Progenitor cell of endocrine pancreas (in vitro differentiated cells): ENCODE measurements at places on chromosomes 16 and 17. TPM values are rescaled to one million over a fixed set of nuclear protein-coding genes. Genes with fewer than 3 reads are reported as not detected.

DNA sequence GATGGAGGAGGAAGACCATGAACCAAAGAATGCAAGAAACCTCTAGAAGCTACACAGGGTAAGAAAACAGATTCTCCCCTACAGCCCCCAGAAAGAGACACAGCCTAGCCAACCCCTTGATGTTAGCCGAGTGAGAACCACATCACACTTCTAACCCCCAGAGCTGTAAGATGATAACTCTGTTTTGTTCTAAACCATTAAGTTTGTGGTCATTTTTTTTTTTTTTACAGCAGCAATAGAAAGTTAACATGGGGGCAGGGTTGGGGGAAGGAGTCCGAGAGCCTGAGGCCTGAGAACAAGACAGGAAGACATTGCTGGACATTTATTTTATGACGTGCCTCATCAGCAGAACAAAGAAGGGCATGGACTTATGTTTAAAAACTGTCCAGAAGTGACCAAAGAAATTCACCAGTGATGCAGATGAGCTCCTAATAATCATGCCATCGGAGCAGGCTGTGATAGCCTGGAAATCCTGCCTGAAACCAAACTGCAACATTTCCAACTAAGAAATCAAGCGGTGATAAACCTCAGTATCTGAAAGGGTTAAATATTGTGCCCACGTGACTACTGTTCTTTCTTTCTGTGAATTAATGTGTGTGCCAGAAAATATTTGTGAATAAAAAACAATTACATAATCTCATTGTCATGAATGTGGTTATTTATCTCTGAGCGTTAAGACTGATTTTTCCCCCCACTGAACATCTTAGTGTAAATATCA is 1.1 kb downstream of the ABCA9 start:
- no peaks in the 10 kb centered on the region for H3K27me3 ChIP-seq
- no peak overlapping the region for H3K4me3 ChIP-seq
- DNase-seq, result no peak
- no peak overlapping the region for H3K27ac ChIP-seq
- H3K4me1 ChIP-seq, result no peaks in the 10 kb centered on the region
- H3K36me3 ChIP-seq, result peaks cover 9% of the 10 kb centered on the region

DNA sequence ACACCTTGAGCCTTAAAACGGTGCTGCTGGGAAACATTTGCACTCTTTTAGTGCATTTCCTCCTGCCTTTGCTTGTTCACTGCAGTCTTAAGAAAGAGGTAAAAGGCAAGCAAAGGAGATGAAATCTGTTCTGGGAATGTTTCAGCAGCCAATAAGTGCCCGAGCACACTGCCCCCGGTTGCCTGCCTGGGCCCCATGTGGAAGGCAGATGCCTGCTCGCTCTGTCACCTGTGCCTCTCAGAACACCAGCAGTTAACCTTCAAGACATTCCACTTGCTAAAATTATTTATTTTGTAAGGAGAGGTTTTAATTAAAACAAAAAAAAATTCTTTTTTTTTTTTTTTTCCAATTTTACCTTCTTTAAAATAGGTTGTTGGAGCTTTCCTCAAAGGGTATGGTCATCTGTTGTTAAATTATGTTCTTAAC is 4.4 kb downstream of the SOX9 start:
- no peak for DNase-seq
- H3K27ac ChIP-seq, result no peak overlapping the region
- H3K4me1 ChIP-seq, result peaks cover 28% of the 10 kb centered on the region
- no peaks in the 10 kb centered on the region for H3K27me3 ChIP-seq

GRCh38 chr17:82177761-82178498 is 34.7 kb downstream of the CCDC57 start:
- H3K4me1 ChIP-seq, result peaks cover 15% of the 10 kb centered on the region
- no peak overlapping the region for H3K4me3 ChIP-seq
- peaks cover 23% of the 10 kb centered on the region for H3K36me3 ChIP-seq
- no peak for DNase-seq

DNA sequence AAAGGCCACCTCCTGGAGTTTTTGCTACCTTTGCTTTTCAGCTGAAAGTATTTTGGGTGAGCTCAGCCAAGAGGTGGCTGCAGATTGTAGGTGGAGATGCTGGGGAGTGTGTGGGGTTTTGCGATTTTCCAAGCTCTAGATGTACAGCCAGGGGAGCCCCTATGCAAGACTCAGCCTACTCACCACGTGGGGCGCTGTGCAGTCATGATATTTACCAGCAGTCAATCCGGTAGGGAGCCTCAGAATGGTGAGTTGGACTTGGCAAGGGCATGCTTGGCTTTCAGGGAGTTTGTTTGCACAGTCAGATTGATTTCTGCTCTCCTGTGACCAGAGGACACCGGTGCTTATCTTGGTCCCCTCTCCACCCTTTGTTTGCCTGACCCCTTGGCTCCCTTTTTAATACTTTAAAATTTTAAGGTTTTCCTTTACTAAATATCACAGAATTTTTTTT is 175.3 kb downstream of the UTP18 start:
- no peaks in the 10 kb centered on the region for H3K27me3 ChIP-seq
- H3K4me1 ChIP-seq, result peaks cover 15% of the 10 kb centered on the region
- H3K36me3 ChIP-seq, result no peaks in the 10 kb centered on the region
- H3K4me3 ChIP-seq, result no peak overlapping the region
- DNase-seq, result peak; percentile 71
- H3K27ac ChIP-seq, result no peak overlapping the region

DNA sequence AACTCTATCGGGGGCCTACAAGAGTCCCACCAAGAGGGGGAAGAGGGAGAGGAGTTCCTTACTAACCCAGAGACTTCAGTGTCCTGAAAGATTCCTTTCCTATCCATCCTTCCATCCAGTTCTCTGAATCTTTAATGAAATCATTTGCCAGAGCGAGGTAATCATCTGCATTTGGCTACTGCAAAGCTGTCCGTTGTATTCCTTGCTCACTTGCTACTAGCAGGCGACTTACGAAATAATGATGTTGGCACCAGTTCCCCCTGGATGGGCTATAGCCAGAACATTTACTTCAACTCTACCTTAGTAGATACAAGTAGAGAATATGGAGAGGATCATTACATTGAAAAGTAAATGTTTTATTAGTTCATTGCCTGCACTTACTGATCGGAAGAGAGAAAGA is 70.0 kb downstream of the CDK12 start:
- H3K27me3 ChIP-seq, result no peaks in the 10 kb centered on the region
- DNase-seq, result no peak
- peaks cover 14% of the 10 kb centered on the region for H3K36me3 ChIP-seq

DNA sequence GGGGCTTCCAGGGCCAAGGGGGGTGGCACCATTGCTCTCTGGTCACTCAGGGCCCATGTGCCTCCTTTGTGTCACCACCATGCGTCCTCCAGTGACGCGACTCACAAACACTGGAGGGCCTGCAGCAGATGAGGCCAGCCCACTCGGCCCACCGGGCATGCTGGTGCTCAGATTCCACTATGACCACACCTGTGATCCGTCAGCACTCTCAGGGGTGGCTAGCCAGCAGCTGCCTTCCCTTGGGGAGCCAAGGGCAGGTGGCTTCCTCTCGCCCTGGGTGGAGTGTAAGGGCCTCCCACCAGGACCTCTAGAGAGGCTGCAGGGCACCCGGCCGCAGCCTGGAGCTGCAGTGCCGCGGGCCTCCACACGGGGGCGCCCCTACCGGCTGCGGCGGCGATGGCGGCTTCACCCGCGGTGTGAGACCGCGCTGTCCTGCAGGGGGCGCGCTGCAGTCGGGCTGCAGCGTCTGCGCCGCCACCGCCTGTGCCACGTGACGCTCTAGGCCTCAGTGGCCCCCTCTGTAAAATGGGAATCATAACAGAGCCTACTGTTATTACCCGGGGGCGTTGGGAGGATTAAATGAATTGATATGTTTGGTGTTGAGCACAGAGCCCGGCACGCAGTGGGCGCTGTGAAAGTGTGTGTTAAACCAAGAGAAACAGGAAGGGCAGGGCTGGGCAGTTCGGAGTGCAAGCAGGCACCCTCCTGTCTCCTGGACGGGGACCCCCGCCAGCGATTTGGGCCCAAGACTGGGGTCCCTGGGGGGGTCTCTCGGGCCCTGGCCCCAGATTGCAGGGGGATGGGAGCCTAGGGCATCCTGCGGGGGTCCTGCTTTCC is 192.4 kb upstream of the GSE1 start:
- no peak overlapping the region for H3K4me3 ChIP-seq
- peak; percentile 54 for DNase-seq
- peak overlapping the region; percentile 77 for H3K27ac ChIP-seq
- H3K4me1 ChIP-seq, result peaks cover 38% of the 10 kb centered on the region
- peaks cover 18% of the 10 kb centered on the region for H3K27me3 ChIP-seq

DNA sequence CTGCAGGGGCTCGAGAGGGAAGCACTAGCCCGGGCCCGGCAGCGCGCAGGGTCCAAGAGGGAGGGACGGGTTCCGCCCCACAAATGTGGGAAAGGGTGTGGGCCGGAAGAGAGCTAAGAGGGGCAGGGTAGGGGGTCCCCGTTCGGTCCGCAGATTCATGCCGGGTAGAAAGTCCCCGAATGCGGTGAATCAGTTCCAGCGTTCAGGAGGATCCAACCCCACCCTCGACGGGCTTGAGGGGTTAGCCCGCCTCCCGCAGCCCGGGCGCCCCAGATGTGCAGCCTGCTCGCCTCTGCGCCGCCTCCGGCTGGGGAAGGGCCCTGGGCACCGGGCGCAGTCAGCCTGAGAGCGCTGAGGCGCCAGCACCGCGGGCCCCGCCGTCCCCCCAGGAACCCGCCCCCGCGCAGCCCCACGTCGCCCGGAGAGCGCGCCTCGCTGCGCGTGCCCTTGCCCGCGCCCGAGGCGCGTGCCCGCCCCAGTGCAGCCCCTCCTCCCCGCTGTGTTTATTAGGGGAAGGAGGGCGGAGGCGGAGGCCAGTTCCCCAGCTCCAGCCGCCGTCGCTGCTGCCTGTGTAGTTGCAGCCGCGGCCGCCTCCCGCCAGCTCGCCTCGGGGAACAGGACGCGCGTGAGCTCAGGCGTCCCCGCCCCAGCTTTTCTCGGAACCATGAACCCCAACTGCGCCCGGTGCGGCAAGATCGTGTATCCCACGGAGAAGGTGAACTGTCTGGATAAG is at the start of gene LASP1:
Gene LASP1, plus strand, starts transcription at position 533 of the 733 bp plus-strand sequence. Its CDS starts 132 bp downstream, at position 665.
- peaks cover 27% of the 10 kb centered on the region for H3K4me1 ChIP-seq
- H3K27ac ChIP-seq, result peak within 1 kb of the TSS; percentile 100
- H3K36me3 ChIP-seq, result no peaks in the 10 kb centered on the region
- H3K4me3 ChIP-seq, result peak within 1 kb of the TSS; percentile 99

DNA sequence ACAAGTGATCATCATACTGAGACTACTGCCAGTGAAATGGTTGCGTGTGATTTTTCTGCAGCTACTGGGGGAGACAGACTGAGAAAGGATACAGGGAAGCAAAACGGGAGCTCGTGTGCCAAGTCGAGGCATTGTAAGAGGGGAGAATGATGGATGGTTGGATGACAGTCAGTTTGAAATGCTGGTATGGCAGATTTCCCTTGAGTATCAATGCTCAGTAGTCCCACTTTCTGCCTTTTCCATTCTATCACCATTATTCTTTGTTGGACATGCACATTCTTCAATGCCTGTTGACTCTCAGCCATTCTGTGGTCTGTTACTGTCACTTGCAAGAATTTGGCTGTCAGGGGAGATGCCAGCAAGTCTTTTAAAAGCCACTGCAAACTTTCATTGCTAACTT is 510.6 kb upstream of the RBFOX1 start:
- no peak overlapping the region for H3K4me3 ChIP-seq
- H3K27ac ChIP-seq, result no peak overlapping the region

- no peak for DNase-seq
- peaks cover 8% of the 10 kb centered on the region for H3K27me3 ChIP-seq
- H3K4me3 ChIP-seq, result no peak overlapping the region
- no peaks in the 10 kb centered on the region for H3K36me3 ChIP-seq
These were observed 11.3 kb downstream of the PRSS22 start for GRCh38 chr16:2846511-2847310.

DNA sequence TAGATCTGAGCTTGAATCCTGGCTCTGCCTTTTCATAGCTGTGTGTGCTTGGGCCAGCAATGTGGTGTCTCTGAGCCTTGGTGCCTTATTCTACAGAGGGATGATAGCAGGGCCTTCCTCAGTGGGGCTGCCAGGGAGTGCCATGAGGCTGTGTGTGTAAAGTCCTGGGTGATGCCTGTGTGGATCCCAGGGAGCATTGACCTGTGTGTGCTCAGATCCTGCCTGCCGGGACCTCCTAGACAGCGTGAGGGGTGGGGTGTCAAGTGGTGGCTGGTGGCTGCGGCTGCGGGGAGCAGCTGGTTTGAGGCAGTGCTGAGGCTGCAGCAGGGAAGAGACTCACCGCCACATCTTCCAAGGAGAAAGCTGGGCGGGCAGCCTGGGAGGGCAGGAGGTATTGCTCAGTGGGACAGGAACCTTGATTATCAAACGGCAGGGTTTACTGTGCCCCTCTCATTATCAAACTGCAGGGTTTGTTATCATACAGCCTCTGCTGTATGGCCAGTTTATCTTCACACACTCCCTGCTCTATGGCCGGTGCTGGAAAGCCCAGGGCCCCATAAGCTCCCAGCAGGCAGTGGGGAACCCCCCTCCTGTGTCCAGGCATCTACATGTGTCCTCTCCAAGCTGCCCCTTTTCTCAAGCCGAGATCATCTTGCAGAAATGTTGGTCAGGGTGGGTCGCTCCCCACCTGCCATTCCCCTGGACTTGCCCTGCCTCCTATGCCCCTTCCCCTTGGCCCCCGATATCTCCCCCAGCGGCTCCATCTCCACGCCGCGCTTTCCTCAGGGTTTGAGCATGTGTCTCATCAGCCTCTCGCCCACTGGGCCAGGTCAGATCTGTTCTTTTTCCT is 3.1 kb upstream of the ADCY7 start:
- H3K4me1 ChIP-seq, result peaks cover 12% of the 10 kb centered on the region
- no peaks in the 10 kb centered on the region for H3K36me3 ChIP-seq
- H3K4me3 ChIP-seq, result no peak overlapping the region
- peak overlapping the region; percentile 68 for H3K27ac ChIP-seq

GRCh38 chr17:21004016-21004930 is 38.5 kb downstream of the USP22 start:
- H3K4me1 ChIP-seq, result peaks cover 3% of the 10 kb centered on the region
- H3K36me3 ChIP-seq, result peaks cover 41% of the 10 kb centered on the region
- DNase-seq, result no peak
- no peak overlapping the region for H3K4me3 ChIP-seq
- H3K27ac ChIP-seq, result peak overlapping the region; percentile 29

DNA sequence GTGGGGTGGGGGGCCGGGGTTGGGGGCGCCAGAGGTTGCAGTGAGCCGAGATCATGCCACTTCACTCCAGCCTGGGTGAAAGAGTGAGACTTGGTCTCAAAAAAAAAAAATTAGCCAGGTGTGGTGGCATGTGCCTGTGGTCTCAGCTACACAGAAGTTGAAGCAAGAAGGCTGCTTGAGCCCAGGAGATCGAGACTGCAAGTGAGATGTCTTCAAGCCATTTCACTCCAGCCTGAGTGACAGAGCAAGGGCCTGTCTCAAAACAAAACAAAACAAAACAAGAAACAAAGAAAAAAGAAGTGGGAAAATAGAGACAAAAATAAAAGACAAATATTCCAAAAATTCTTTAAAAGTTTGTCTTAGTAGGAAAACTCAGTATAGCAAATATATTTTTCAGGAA is 135.1 kb upstream of the CORO6 start:
- no peak overlapping the region for H3K4me3 ChIP-seq
- DNase-seq, result no peak
- no peak overlapping the region for H3K27ac ChIP-seq

The FBXW10 gene
- total RNA-seq, result 0.12 and 0.20 TPM in 2 replicates

The PIEZO1 gene
- 37.7 and 44.7 TPM in 2 replicates for total RNA-seq

The NPIPA8 gene
- total RNA-seq, result 0.34 and 0.93 TPM in 2 replicates
